ENCODE measurements at places on chromosomes 12 and 14. TPM values are rescaled to one million over a fixed set of nuclear protein-coding genes. Genes with fewer than 3 reads are reported as not detected.

Gene SERPINA6
- 0.65 TPM for polyA plus RNA-seq

Gene ERGIC2
- polyA plus RNA-seq, result 30.3 TPM

Gene MYO1A
- not detected for polyA plus RNA-seq

Gene ASCL4
- polyA plus RNA-seq, result not detected

Gene CPNE8
- polyA plus RNA-seq, result not detected

Gene PLEKHG3
- 5.1 TPM for polyA plus RNA-seq

Gene AQP6
- polyA plus RNA-seq, result 0.10 TPM

Gene GEMIN2
- polyA plus RNA-seq, result 13.2 TPM

Gene ASPG
- polyA plus RNA-seq, result not detected

Gene SPIC
- polyA plus RNA-seq, result not detected

Gene PIWIL1
- 0.03 TPM for polyA plus RNA-seq

Gene TPPP2
- not detected for polyA plus RNA-seq

Gene FLRT2
- 14.1 TPM for polyA plus RNA-seq

Gene PPP1R36
- 0.08 TPM for polyA plus RNA-seq

Gene SERPINA9
- not detected for polyA plus RNA-seq

Gene ANKS1B
- polyA plus RNA-seq, result 1.8 TPM

Gene GALNT8
- not detected for polyA plus RNA-seq

Gene MAPK1IP1L
- polyA plus RNA-seq, result 129 TPM

Gene LYZ
- not detected for polyA plus RNA-seq

Gene HRK
- 0.02 TPM for polyA plus RNA-seq

Gene PAH
- not detected for polyA plus RNA-seq

Gene SCN8A
- 9.7 TPM for polyA plus RNA-seq

Gene SYNE2
- polyA plus RNA-seq, result 6.5 TPM

Gene CABP1
- 0.21 TPM for polyA plus RNA-seq

Gene AICDA
- polyA plus RNA-seq, result not detected

Gene DLK1
- 1.2 TPM for polyA plus RNA-seq

Gene ZNF385A
- 2.6 TPM for polyA plus RNA-seq

Gene RAD52
- 11.2 TPM for polyA plus RNA-seq

Gene ANO2
- not detected for polyA plus RNA-seq

Gene KLHDC1
- polyA plus RNA-seq, result 0.31 TPM

Gene NEUROD4
- not detected for polyA plus RNA-seq

Gene CCT2
- polyA plus RNA-seq, result 181 TPM

Gene SLC38A4
- polyA plus RNA-seq, result 89.3 TPM

Gene BCL2L14
- not detected for polyA plus RNA-seq
